Epithelial cell of proximal tubule (primary cell): ENCODE measurements at places on chromosomes 12 and 14. TPM values are rescaled to one million over a fixed set of nuclear protein-coding genes. Genes with fewer than 3 reads are reported as not detected.

Gene GPX2
- total RNA-seq, result not detected in 2 replicates

- DNase-seq, result no peak
These were observed 18.7 kb downstream of the RERGL start for GRCh38 chr12:18071336-18071735.

Gene HHIPL1
- total RNA-seq, result 0.87 and 4.9 TPM in 2 replicates

Gene HVCN1
- total RNA-seq, result 1.4 and 2.5 TPM in 2 replicates
